ENCODE measurements at places on chromosomes 5 and 9.
A peak's percentile ranks its signal among the peaks of the same experiment; 100 is the strongest.

- DNase-seq, result no peak
Observed at GRCh38 chr5:81572201-81572600, 178.3 kb upstream of the ACOT12 start.

DNA sequence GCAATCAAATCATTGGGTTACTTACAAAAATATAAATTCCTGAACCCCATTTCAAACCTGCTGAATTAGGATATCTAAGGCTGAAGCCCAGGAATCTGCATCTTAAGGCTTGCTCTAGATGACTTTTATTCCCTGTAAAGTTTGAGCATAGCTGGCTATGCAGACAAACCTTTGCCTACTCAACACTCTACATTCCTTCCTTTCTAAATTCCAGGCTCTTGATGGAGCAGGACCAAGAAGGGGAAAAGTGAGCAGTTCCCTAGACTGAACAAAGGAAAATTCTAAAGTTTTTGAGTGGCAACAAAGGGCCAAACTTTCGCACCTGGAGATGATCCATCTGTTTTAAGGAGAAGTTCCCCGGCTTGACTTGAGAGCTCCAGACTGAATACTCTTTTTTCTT lies 9.8 kb upstream of the ADRA1B start:
- no peak for DNase-seq

- DNase-seq, result no peak
Observed at GRCh38 chr5:125348221-125348692, 601.8 kb upstream of the ZNF608 start.

GRCh38 chr9:27572918-27573633 lies at the start of gene C9orf72:
Gene C9orf72, minus strand, starts transcription at chr9:27573481. Its CDS starts 6,361 bp downstream, at chr9:27567120.
- DNase-seq, result peak; percentile 76

GRCh38 chr9:129672702-129673101 lies 7.3 kb downstream of the PRRX2 start:
- DNase-seq, result no peak

- DNase-seq, result no peak
Observed at GRCh38 chr5:122442938-122443337, 130.9 kb downstream of the SNCAIP start.

GRCh38 chr5:41157272-41157894 lies 55.9 kb downstream of the C6 start:
- no peak for DNase-seq

DNA sequence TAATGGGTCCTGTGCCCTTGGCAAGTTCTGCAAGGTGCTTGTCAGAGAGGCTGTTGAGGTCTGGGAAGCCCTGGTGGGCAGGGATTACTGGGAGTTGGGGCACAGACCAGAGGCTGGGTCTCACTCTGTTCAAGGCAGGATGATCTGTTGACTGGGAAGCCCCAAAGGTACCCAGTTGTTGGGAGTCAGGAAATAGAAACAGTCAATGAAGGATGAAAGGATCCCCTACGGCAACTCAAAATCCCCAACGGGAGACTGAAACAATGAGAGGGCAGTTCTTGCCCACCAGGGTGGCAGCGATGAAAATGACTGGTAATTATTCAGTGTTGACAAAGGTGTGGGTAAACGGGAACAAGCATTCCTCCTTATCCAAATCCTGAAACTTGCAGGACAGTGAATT lies 31.2 kb downstream of the BNIP1 start:
- no peak for DNase-seq

GRCh38 chr9:37286530-37287175 lies 135.8 kb upstream of the GRHPR start:
- DNase-seq, result no peak

DNA sequence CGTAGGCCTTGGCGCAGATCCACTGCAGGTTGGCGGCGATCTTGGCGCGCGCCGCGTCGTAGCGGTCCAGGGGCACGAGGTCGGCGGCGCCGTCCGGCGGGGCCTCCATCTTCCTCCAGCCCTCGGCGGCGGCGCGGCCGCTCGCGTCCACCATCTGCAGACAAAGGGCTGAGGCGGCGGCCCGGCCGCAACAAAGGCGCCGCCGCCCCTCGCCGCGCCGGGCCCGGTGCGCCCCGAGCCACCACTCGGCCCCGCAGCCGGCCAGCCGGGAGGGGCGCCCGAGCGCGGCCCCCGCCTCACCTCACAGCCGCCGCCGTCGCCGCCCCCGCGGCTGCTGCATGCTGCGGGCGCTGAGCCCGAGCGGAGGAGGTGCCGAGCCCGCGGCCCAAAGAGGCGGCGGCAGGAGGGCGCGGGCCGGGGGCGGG lies 328 bp downstream of the CAMSAP1 start:
- DNase-seq, result no peak

GRCh38 chr5:137438932-137439331 lies 60.2 kb downstream of the SPOCK1 start:
- no peak for DNase-seq

- no peak for DNase-seq
Observed at GRCh38 chr9:6907772-6908381, 150.1 kb downstream of the KDM4C start.

DNA sequence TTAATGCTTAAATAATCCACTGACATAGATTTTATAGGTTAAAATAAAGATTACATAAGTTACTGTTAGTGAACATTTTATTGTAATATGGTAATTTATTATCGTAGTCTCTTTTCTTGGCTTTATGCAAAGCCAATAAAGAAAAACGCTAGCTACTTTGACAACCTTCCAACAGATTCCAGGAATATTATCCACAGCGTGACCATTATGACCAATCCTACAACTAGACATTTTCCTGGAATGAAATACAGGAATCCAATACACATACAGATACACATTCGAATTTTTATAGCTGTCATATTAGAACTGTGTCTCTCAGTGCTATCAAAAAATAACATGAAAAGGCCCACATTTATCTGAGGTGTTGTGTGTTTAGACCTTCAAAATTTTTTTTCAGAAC lies 13.1 kb downstream of the RPS23 start:
- DNase-seq, result no peak

- DNase-seq, result no peak
Observed at GRCh38 chr9:122777935-122778627, 10.7 kb upstream of the OR5C1 start.

DNA sequence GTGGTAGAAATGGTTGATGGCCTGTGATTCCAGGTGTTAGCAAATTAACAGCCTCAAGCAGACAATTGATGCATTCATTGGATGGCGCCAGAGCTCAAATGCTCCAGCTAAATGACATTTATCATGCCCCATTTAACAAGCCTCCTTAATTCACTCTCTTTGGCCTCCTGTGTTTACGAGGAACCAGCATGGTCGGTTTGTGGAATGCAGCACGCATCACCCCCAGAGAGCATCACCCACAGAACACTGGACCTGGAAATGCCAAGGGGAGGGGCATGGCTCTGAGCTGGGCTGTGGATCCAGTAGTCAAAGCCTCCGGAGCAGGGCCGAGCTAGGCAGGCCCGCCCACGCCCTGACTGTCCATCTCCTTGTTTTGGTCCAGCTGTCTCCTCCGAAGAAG lies 434.0 kb downstream of the GADD45G start:
- no peak for DNase-seq

DNA sequence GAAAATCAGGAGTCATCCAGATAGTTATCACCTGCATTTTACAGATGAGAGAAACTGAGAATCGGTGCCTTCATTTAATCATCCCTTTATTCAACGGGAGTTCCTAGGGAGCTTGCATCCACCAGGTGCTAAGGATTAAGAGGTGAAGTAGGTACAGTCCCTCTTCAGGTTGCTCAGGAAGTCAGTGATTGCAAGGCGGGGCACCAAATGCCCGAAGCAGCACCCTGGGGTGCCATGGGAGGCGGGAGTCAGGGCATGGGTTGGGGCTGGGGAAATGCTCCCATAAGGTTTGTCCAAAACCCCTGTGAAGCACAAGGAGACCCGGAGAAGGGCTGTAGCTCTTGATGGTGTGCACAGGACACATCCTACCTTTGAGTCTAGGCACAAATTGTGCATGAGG lies 98.8 kb upstream of the KLF4 start:
- no peak for DNase-seq

GRCh38 chr9:38101423-38101822 lies 32.4 kb upstream of the SHB start:
- no peak for DNase-seq

DNA sequence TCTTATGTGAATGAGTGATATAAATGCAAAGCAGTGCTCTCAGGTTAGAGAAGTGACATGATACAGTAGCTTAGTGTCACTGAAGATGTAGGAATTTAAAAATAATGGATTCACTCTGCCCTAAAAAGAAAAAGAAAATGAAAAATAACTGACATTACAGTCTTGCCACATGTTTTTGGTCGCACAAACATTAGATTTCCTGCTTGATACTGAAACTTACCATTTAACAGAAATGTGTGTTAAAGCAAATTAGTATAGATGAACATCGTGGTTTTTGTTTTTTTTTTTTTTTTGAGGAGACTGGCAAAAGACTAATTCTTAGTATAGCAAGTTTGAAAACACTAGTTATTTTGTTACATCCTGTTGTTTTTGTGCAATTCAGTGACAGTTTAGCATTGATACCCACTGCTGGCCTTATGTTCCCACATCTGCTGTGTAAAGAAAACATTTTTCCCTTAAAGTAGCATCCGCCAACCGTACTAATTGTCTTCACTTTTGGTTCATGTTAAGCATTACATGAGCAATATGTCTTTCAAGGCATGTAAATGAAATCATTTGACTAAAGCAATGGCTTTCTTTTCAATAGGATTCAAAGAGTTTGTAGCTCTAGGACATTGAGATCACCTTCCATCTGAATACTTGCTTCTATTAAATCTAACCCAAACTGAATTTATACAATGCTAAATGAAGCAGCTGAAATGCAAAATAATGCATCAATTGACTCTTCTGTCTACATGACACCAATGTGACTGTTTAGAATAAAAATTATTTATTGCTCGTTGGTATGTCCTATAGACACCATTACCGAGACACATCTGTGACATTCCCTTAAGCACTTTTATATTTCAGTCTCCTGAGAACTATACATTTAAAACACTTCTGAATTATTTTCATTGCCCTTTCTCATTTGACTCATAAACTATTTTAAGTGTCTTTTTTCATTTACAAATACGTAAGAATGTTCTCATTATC lies 859.1 kb downstream of the MAT2B start:
- no peak for DNase-seq

DNA sequence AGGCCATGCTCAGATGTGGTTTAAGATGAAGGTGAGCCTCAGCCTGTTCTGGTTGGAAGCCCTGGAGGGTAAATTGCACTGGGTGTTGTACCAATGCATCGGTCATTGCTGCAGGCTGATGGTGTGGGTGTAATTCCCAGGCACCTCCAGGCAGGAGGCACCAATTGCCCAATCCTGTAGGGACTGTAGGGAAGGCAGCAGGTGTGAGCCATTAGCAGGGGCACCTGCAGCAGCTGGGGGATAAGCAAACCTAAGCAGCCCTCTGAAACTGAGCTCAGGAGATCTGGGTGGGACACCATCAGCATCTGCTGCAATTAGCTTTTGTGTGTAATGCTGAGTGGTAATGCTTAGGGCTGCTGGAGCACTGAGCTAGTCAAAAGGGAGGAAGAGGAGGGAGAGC lies 190.1 kb upstream of the TBC1D2 start:
- DNase-seq, result no peak

DNA sequence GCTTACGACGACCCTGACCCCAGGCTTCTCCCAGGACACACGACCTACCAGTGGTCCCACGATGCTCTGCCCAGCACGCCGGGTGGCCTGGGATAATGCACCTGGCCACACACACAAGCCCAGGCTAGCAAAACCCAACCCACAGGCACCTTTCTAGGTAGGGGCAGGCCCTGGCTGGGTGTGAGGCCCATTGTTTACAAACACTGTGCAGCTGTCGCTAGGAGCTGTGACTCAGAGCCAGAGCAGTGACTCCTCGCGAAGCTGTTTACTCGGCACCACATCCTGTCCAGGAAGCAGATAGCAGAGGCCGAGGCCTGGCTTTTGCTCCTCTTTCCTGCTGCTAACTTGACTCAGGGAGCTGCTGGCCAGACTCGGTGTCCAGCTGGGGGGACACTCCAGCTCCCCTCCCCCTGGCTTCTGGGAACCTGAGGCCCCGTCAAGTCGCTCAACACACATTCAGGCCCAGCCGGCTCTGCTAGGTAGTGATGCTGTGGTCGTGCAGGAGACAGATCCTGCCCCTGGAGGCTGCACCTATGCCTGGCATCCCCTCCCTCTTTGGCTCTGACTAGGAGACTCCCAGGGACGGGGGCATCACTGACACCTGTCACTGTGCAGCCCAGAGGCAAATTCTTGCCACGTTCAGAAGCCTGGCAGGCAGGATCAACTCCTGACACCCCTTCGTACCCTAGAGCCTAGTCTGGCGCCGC lies 12.8 kb upstream of the RALGDS start:
- peak; percentile 92 for DNase-seq

GRCh38 chr9:10366171-10366779 lies 246.5 kb downstream of the PTPRD start:
- no peak for DNase-seq

- no peak for DNase-seq
Observed at GRCh38 chr5:98065261-98065909, 708.1 kb upstream of the RGMB start.

GRCh38 chr9:82968816-82969215 lies 94.1 kb downstream of the RASEF start:
- no peak for DNase-seq

DNA sequence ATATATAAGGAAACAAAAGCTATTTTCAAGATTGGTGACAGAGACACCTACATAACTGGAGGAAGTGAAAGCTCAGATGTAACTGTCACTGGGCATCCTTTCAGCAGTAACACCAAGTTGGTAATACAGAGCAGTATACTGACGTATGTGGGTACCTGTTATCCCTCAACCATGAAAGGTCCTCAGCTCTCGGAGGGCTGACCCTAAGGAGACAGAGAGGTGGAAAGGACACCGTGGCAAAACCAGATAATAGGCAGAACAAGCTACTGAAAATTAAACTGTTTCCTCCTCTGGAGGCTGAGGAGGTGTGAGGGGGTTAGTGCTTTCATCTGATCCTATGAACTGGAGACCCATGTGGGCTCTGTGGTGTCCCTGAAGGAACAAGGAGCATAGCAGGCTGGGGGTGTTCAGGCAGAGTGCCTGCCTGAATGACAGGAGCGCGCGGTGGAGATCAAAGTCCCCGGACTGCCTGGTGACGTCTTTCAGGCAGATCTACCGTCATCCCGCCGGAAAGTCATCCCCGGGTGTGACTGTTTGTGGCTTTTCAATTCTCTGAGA lies 130.2 kb upstream of the FSTL4 start:
- DNase-seq, result no peak

DNA sequence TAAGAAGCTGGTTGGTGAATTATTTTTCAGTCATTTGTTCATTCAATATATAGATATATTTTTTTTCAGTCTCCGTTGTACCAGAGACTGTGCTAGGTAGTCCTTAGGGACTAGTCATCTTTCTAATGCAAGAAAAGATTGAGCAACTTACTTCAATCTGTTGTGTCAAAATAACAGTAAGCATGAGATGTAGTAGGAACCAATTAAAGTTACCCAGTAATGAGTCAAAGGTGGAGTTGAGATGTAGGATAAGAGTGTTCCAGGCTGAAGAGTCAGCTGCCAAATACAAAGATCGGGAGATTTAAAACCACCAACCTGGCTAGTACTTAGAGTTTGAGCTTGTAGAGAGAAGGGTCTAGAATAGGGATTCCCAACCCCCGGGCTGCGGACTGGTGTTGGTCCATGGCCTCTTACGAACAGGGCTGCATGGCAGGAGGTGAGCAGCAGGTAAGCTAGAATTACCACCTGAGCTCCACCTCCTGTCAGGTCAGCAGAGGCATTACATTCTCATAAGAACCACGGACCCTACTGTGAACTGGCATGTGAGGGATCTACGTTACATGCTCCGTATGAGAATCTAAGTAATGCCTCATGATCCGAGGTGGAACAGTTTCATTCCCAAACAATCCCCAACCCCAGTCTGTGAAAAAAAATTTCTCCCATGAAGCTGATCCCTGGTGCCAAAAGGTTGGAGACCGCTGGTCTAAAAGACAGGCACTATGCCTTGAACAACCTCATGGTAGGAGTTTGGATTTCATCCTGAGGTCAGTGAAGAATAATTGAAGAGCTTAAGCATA lies 1241.5 kb upstream of the WWC1 start:
- DNase-seq, result no peak

Measured in effector CD4-positive, alpha-beta T cell (primary cell).